Kasumi-1 (cell line): ENCODE measurements at places on chromosomes 4 and X.
A peak's percentile ranks its signal among the peaks of the same experiment; 100 is the strongest.

DNA sequence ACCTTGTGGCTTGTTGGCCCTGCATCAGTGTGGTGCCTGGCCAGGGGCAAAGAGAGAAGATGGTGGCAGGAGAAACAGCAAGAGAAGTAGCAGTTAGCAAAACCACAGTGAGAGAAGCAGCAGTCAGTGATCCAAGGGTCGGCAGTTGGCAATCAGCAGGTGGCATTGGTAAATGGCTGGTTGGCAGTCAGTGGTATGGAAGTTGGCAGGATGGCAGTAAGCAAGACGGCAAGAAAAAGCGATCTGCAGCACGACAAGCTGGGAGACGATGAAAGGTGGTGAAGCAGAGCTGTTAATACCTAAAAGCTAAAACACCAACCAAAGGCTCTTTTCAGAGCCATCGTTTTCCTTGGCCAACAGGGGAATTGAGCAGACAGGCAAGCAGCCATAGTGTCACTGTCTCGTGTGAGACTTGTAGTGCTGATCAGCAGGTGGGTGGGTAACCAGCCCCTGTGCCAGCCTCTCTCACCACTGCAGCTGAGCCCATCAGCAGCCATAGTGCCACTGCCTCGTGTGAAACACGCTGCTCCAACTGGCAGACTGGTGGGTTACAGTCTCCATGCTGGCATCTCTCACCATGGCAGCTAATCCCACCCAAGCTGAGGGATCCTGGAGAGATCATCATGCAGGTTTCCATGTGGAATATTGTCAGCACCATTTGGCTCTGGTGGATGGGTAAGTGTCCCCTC, 2078.4 kb downstream of the PCDH7 start:
- no peak for DNase-seq

DNA sequence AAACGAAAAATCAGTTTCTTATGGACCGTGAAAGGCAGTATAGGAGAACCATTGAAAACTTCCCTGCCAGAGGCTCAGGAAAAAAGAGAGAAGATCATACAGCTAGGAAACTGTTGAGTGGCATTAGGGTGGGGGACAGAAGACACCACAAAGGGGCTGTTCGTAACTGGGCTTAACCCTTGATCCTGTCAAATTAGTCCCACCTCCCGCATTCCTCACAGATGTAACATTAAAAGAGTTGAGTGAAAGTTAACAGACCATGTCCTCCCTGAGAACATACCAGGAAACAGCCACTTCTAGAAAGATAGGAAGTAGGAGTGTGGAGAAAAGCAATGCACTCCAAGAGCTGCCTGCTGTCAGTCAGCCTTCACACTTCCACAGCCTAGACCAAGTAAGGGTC, 8.7 kb downstream of the SHROOM4 start:
- no peak for DNase-seq

DNA sequence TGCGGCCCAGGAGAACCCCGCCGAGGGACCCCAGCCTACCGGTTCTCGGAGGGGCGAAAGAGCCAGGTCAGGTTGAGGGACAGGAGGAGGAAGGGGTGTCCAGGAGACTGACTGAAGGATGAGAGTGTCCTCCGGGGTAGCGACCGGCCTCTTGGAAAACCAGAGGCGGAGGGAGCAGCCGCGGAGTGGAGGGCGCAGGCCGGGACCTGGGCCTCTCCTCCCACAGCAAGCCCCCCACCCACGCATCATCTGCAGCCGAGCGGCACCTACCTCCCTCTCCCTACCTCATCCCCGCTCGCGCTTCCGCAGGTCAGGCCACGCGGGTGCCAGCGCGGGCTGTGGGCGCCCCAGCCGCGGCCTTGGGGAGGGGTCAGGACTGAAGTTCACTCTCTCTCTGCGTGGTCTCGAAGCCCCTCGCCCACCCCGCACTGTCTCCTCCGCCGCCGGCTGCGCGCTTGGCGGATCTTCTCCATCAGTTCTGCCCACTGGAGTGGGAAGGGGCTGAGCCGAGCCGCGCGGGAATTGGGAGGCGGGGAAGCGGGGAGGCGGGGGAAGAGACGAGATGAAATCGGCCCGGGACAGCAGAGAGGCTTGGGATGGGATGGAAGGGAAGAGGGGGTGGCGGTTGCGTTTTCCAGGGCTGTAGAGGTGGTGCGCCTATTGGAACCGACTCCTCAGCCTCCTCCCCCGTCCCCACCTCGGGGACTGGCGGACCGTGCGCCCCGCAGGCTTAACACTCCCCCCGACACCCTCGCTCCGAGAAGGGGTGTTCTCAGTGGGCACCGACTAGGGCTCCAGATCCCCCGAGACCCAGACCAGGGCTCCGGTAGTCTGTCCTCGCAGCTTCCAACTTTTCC, 1.8 kb downstream of the NLGN4X start:
- DNase-seq, result no peak

- peak; percentile 8 for DNase-seq
Observed at GRCh38 chrX:38799995-38800580, 1.2 kb upstream of the MID1IP1 start.

- peak; percentile 92 for DNase-seq
Observed at GRCh38 chr4:51843309-51844152, 578 bp downstream of the DCUN1D4 start.

DNA sequence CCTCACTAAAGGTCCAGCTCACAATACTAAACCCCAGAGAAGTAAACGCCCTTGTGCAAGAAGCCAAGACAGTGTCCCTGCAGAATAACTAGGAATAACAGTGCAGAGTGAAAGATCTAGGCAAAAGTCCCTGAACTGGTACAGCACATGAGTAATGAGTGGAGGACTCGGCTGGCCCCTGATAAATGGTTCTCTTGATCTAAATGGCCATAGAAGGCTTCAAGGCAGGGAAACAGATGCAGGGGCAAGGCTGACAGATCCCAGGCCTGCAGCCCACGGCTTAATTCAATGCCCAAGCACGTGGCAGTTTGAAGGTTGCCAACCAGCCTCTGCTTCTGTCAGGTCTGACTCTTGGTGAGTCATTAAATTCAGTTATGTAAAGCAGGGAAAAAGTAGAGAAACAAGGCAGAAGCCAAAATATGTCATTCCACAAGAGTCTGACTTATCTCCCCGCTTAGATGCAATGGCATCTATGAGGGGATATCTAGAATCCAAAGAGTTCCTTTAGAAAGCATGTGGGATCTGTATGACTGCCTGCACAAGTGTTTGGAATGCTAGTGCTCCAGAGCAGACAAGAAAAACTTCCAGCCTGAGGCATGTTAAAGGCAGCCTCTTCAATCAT, 121.3 kb downstream of the PRDM5 start:
- DNase-seq, result no peak

- no peak for DNase-seq
Observed at GRCh38 chrX:55033429-55033828, 2.7 kb upstream of the ALAS2 start.

DNA sequence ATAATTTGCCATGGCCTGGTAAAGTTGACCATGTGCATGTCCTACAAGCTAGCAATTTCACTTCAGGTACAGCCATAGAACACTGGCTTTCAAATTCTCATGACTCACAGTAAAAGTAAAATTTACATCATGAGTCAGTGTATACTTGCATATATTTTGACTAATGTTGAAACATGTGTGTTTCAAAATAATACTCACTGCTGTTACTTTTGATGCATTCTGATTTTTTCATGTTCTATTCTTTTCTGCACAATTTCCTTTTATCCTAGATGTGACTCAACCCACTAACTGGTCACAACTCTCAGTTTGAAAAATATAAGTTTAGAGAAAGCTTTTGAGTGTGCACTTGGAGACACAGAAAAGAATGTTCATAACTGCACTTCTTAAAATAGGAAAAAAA, 365.7 kb downstream of the FGF13 start:
- DNase-seq, result no peak

DNA sequence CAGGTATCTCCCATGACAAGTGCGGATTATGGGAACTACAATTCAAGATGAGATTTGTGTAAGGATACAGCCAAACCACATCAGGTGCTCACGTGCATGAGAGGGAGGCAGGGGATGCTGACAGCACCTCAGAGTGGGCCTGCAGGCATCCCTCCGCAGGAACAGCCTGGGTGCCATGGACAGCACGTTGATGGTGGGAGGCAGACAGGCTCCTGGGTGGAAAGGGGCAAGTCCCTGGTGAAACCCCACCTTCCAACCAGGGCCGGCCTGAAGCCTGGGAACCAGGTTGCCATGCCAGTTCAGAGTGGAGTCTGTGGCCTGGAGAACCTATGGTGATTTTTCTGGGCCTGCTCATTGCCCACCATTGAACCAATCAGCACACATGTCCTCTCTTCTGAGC, 1469.6 kb downstream of the PCDH7 start:
- DNase-seq, result no peak

DNA sequence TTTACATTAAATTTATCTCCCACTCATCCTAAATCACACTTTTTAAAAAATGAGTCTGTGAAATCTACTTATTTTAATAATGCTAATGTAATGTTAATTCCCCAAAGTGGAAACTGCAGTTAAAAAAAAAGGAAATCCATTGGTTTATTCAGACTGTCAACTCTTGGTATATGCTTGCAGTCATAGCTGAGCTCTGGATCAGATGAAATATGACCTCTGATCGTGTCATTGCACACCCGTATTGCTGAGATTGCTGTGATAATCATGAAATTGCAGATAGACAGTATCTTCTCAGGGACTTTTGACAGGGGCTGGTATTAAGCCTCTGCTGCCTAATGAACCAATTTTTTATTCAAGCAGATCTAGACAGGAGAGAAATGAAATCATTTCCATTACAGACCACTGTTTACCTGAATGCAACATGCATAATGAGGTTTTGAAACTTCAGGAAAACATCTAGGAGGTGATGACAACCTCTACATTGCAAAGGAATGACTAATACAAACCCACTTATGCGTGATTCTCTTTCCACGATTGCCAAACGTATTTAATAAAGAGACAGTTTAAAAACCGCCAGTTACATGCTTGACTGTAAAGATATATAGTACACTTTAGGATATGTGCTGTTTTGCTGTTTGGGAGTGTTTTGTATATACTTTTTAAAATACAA, 138.3 kb upstream of the PUDP start:
- DNase-seq, result no peak

GRCh38 chrX:68498044-68498507, 775 bp upstream of the YIPF6 start:
- no peak for DNase-seq

DNA sequence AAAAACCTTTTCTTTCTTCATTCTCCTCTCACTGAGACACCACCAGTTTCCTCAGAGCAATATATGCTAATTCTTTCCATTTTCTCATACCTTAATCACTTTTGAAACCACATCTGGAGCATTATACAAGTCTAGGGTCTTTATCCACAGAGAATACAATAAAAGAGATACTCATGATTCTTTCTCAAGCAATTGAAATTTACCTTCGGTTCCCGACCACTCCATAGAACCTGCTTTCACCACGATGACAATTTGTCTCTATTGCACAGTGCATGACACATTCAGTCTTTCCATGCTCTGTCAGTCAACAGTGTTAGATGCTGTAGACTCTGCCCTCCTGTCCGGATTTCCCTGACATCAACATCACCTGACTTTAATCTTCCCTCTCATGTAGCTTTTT, 409.3 kb upstream of the NWD2 start:
- DNase-seq, result no peak

DNA sequence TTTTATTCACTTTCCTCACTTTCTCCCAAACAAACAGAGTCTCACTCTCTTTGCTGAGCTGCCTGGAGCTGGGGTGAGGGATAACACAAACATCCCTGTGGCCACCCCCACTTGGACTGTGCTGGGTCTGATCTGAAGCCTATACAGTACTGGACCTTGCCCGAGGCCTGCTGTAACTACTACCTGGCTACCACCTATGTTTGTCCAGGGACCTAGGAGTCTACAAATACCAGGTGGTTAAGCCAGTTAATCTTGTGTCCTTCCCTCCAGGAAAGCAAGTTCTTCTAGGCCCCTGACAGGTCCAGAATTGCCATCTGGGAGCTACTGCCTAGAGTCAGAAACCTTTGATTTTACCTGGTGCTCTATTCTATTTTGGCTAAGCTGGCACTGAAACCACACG, 87.3 kb downstream of the RTL3 start:
- no peak for DNase-seq

DNA sequence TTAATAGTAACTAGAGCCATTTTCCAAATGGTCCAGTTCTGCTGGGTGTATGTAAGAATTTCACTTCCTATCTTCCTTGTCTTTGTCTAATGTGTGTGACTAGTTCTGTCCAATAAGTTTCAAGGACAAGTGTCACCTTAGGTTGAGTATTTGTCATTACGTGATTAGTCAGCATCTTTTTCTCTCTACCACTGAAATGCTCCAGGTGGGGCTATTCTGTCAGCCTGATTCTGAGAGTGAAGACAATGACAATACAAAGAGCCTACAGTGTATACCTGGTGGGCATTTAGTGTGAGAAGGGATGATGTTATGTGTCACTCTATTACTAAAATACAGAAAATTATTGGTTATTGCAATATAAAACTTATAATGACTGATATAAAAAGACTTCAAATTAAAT, 876.3 kb downstream of the C4orf33 start:
- DNase-seq, result no peak

GRCh38 chr4:25904748-25905082, 9.3 kb upstream of the SMIM20 start:
- DNase-seq, result no peak

- no peak for DNase-seq
Observed at GRCh38 chrX:632366-633042, 1.9 kb downstream of the SHOX start.
